Fibroblast of mammary gland (primary cell): ENCODE measurements at places on chromosomes 7 and 10.
A peak's percentile ranks its signal among the peaks of the same experiment; 100 is the strongest.

DNA sequence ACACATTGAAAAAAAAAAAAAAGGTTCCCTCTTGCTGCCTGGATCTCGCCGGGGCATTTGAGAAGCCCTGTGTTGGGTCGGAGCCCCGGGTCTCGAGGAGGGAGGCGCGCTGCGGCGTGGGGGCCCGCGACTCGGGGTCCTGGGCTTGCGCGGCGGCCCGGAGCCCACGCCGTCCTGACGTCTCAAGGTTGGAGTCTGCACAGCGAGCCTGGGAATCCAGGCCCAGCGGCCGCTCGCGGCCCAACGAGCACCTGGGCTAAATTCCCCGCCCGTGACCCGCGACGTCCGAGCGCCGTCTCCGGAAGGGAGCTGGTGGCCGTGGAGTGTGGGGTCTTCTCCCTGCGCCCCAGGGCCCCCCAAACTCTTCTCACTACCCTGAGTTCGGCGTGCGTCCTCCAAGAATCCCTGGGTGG, 1.4 kb upstream of the CTBP2 start:
- no peak for DNase-seq

- DNase-seq, result no peak
These were observed 301.0 kb upstream of the GNAI1 start for GRCh38 chr7:79833616-79834015.

DNA sequence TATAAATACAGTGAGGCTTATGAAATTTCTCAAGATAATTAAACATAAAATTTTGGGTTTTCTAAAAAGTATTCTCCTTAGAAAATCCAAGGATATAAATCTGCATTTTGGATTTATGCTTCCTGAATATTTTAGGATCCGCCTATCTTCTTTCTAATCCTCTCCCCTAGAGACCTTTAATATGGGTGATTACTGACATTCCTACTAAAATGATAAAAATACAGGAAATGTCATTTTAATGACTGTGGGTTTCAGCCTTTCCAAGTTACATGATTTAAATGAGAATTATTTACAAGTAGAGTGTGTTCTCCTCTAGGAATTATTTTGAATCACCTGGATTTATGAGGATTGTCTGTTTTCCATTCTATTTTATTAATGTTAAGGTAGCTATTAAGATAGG, 150.4 kb downstream of the C7orf25 start:
- no peak for DNase-seq

DNA sequence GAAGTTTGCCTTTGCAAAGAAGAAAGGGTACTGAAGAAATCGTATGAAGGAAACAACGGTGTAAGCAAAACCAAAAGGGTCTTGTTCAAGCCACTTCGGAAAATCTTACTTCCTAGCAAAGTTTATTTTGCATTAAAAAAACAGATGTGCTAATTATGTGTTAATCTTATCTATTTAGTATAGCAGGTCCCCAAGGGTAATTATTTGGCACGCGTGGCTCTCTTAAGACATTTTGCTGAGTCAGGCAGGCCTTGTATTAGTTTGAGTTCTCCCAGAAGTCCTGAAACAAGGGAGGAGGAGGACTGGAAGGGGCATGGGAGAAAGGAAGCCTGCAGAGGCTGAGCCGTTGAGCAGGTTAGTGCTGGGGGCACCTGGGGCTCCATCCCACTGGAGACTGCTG, 44.9 kb downstream of the TMEM178B start:
- DNase-seq, result no peak

DNA sequence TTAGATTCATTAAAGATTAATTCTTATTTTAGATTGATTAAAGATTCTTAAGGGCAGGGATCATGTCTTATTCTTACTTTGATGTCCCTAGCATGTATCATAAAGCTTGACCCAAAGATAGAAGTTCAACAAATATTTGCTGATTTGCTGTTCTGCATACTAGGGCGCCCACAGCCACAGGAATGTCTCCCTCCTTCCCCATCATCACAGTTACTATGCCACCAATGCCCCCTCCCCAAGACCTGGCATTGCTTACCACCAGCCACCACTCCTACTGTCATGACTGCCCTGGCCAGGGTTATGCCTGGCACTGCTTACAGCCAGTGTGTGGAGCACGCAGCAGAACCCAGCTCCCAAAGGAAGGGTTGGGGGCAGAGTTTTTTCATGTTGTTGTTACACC, 86.7 kb upstream of the AGK start:
- DNase-seq, result no peak

GRCh38 chr7:46168671-46169383, 247.8 kb upstream of the IGFBP3 start:
- no peak for DNase-seq

DNA sequence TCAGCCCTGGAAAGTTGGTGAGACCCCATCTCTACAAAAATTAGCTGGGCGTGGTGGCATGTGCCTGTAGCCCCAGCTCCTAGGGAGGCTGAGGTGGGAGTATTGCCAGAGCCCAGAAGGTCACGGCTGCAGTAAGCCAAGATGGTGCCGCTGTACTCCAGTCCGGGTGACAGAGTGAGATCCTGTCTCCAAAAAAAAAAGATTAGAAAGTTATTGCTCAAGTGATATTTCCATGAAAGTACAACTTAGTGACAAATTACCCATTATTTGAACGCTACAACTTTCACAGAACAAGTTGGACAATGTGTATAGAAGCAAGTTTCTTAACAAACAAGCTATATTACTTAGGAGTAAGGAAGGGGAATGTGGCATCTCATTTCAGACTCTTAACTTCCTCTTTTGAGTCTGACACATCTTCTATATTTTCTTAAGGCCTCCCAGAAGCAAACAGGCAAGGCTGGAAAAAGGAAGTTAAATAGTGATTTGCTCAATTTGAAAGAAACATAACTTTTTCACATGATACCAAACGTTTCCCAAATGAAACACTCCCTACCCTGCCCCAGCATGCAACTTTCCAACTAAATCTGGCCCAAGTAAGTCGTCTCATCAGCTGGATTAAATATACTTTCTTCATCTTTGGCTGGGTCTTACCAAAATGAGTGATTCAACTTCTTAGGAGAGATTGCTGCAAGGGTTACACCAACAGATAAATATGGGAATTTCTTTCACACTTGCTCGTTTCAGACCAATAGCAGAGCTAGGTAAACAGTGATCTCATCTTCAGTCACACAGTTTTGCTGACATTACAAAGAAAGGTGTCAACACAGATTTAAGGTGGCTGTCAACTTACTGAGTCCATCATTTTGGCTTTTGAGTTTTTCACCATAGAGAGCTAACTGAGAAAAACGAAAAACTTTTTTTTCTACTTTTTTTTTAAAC, 66.3 kb upstream of the KLF6 start:
- DNase-seq, result peak; percentile 94

DNA sequence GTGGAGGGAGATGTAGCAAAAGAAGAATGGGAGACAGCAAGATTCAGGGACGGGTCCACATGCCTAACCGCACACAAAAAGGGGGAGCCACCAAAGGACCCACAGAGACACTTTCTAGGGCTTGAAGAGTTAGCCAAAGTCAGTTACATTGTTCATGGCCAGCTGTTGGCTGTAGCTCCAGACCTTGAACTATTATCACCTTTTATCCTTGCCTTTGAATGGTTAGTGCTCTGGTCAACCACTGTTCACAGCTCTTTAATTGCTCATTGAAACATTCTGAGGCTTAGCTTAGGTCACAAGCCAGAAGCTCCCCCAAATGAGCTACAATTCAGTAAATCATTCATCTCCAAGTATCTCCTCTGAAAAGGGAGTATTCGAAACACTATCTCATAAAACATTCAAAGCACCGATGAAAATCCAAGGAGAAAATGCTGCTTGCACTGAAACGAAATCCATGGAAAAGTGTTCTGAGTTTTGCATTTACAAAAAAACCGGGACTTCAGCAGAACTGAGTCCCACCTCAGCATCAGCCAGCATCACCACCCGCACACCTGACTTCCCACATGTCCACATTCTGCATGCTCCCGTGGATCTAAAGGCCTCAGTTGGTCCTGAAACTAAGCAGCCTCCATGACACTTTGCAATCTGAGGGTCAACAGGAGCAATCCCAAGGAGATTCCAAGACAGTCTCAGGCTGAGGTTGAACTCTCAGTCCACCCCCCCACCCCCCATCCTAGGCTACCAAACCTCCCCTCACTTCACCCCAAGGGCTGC, 4.0 kb downstream of the SORBS1 start:
- no peak for DNase-seq

DNA sequence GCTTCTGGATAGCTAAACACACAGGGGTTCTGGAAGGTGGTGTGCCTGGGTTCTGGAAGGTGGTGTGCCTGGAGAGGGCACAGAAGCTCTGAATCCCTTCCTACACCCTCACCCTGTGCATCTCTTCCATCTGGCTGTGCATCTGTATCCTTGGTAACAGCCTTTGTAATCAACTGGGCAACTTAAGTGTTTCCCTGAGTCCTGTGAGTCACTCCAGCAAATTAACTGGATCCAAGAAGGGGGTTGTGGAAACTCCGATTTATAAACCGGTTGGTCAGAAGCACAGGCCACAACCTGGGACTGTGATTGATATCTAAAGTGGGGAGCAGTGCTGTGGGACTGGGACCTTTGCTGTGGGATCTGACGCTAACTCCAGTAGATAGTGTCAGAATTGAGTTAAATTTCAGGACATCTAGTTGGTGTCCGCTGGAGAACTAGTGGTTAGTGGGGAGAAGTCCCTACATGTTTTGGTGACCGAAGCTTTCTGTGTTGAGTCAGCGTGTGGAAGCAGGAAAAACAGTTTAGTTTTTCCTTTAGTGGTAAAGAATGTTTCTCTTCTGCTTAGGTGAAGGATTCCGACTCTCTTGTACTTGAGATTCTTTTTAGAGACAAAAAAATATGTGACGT, 228.1 kb downstream of the BMPER start:
- DNase-seq, result peak; percentile 91

DNA sequence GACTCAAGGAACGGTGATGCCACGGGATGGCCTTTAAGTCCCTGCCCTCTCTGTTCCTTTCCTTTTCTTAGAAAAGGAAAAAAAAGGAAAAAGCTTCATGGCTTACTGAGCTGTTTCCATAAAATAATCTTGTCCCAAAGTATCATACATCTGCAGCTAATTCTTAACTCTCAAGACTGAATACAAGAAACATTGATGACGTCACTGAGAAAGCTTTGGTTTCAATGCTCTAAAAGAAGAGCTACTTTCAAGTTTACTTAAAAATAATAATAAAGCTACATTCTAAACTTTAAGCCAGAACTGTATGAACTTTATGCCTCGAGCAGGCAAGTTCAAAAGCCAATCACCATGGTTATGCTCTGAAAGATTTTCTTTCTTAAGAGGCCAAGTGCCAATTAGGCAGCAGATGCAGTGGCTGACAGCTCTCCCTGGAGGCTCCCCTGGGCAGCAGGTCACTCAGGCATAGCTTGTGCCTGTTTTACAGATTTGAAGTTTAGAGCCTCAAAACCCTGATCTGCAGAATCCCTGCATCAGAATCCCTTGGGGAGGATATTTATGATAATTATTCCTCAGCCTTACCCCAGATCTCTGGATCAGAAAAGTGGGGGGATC, 165.0 kb downstream of the CHN2 start:
- no peak for DNase-seq

GRCh38 chr10:103633846-103634245, 140.3 kb downstream of the NEURL1 start:
- DNase-seq, result no peak

DNA sequence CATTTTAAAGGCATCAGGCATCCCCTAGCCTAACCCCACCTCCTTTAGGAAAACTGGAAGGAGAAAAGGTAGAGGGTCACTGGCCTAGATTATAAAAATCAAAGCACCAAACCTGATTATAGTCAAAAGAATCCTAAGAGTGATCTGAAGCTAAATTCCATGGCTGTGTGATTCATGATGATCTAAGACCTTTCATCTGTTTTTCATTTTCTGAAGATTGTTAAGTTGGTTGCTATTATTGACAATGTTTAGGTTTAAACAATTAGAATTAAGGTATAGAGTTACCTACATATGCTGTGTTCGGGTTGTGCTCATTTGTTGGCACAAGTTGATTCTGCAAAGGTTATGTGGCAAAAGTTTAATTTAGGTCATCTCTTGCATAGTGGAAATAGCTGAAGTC, 148.7 kb downstream of the BICC1 start:
- peak; percentile 82 for DNase-seq

GRCh38 chr10:27518261-27518660, 14.2 kb downstream of the RAB18 start:
- DNase-seq, result no peak

GRCh38 chr7:159051916-159052315, 92.8 kb downstream of the VIPR2 start:
- DNase-seq, result no peak

DNA sequence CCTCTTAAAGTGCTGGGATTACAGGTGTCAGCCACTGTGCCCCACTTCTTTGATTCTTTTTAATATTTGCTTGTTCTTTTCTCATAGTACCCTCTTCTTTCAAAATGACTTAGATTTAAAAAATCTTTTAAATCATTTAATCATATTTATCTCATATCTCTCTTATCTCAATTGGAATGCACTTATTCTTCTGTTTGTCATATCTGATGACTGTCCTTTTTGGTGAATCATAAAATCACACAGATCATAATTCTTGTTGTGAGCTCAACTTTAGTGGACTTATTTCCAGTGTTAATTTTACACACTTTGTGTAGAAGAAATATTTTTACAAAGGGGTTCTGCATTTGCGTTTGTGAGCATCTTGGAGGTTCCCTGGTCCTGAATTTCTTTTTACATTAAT, 220.3 kb upstream of the SLC26A5 start:
- no peak for DNase-seq

- DNase-seq, result no peak
These were observed 53.0 kb upstream of the ABCB5 start for GRCh38 chr7:20562461-20562860.

- DNase-seq, result no peak
These were observed 13.9 kb downstream of the HDAC9 start for GRCh38 chr7:18509481-18509880.

GRCh38 chr10:119265691-119266090, 58.3 kb downstream of the GRK5 start:
- DNase-seq, result no peak

- no peak for DNase-seq
These were observed 2.8 kb downstream of the TFEC start for GRCh38 chr7:116027786-116028185.
